ENCODE measurements at places on chromosomes 5 and 9.

DNA sequence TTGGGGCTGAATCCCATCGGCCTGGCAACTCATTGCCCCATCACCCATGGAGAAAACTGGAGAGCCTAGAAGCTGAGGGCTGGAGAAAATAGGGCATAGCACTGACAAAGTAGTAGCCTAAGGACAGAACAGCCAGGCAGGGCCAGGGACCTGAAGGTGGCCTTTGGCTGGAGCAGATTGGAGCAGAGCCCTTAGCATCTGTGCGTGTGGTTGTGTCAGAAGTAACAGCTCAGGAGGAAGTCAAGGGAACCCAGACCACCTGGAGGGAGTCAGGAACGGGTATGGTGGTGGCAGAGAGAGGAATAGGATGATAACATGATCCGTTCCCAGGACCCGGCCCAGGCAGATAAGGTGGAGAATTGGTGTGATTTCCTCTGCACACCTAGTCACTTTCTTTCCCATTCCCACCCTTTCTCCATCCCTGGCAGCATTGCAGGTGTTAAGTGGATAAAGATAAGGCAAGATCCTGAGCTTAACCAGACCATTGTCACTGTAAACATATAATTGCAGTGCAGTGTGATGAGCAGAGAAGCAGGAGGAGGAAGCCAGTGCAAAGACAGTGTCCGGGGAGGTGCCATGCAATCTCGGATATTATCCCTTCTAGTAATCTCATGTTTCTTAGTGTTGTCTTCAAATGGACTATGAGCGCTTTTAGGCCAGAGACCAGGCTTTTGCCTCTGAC lies 67.0 kb downstream of the NDFIP1 start:
- DNase-seq = no peak

DNA sequence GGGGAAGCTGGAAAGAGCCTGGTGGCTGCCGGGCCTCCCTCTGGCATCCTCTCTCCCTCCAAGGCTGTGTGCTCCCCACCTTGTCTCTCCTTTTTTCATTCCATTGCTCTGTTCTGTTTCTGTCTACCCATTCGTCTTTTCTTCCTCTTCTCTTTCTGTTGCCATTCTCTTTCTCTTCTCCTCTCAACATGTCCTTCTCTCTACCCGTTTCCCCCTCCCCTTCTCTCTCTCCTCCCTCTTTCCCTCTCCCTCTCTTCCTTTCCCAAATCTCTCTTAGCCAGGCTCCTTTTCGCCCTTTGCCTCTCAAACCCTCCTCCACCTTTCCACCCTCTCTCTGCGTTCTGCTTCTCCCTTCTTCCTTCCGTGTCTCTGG lies 19.4 kb upstream of the KCNIP1 start:
- DNase-seq = no peak

- DNase-seq = no peak
These were observed 71.4 kb downstream of the ADRB2 start for GRCh38 chr5:148897842-148898241.

DNA sequence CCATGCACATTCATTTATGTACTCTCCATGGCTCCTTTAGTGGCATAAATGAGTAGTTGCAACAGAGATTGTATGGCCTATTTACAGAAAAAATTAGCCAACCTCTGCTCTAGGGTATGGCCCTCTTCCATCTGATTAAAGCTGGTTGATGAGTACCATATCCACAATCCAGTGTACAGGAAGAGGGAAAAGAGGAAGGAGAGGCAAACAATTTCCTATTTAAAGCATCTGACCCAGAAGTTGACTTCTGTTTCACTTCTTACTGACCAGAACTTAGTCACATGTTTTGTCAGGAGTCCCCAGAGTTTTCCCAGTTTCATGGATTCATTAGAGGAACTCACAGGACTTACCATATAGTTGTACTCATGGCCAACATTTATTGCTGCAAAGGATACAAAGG lies 68.6 kb upstream of the STARD4 start:
- DNase-seq = no peak

DNA sequence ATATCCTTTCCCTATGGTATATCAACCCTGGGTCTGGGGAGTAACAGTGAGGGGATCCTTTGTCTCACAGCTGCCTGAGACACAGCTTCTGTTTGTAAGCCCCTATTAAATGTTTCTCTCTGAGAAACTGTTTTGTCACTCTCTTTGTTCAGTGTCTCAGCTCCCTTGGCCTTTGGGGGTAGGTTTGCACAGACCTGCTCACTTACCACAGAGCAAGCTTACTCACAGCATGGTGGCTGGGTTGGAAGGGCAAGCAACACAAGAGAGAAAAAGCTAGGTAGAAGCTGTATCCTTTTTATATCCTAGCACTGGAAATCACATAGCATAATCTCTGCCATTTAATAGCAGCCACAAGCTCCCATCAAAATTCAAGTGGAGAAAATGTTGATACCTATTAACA lies 4.5 kb downstream of the BAAT start:
- no peak for DNase-seq

GRCh38 chr5:41797662-41798061 lies 72.6 kb downstream of the OXCT1 start:
- no peak for DNase-seq

DNA sequence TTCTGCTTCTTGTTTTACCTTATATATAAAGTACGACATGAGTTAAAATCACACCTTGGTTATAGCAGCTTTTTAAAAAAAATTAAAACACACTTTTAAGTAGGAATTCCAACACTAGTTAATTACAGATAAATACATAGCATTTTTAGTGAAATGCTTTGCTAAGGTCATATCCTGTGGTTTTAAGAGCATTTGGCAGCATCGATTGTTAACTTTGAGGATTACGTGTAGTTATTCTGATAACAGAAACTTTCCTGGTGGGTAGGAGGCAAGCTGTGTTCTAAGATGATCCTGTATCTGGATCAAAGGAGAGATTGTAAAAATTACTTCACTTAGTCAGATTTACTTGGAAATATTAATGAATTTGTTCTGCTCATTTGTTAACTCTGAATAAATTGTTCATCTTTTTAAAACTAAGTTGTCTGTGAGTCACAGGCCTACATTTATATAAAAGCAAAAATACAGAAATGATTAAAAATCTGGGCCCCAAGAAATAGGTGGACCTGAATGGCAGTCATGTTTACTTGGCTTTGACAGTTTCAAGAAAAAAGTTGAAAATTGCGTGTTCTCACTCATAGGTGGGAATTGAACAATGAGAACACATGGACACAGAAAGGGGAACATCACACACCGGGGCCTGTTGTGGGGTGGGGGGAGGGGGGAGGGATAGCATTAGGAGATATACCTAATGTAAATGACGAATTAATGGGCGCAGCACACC lies 58.3 kb downstream of the TRIO start:
- DNase-seq = no peak

GRCh38 chr9:135001526-135001925 lies 83.8 kb upstream of the FCN1 start:
- DNase-seq = no peak

DNA sequence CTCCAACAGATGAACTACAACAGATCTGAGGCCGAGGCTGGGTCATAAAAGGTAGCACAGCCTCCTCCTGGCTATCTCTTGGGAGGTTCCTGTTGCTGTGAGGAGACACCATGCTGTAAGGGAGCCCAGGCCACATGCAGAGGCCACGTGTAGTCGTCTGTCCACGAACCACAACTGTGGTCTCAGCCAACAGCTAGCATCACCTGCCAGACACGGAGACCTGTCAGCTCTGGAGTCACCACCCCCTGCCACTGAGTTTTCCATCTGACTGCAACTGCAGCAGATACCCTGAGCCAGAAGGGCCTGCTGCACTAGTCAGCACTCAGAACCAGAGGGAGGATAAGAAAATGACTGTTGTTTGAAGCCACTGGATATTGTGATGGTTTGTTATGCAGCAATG lies 12.7 kb upstream of the GOLM1 start:
- DNase-seq = no peak

GRCh38 chr9:647522-647921 lies 194.0 kb upstream of the DMRT1 start:
- no peak for DNase-seq
